Iris pigment epithelial cell (primary cell): ENCODE measurements at places on chromosomes 1 and 21.

DNA sequence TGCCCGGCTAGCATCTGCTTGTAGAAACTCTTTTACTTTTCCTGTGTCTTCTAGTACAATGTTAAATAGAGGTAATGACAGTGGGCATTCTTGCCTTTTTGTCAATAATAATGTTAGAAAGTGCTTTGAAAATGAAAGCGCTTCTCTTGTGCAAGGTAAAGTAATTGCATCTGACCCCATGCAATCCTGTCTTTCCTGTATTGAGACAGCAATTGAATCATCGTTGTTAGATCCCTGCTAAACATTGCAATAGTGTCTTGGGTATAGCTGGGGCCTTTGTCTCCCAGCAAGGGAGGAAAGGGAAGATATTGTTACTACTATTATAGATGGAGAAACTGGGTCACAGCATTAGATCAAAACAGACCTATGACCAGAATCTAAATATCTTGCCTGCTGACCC lies 80.9 kb downstream of the TLR5 start:
- DNase-seq = peak; percentile 20

GRCh38 chr1:248703674-248704073 lies 1.1 kb upstream of the OR14I1 start:
- DNase-seq = no peak

- DNase-seq = no peak
Measured at GRCh38 chr1:116558140-116558549, 12.7 kb downstream of the CD58 start.

DNA sequence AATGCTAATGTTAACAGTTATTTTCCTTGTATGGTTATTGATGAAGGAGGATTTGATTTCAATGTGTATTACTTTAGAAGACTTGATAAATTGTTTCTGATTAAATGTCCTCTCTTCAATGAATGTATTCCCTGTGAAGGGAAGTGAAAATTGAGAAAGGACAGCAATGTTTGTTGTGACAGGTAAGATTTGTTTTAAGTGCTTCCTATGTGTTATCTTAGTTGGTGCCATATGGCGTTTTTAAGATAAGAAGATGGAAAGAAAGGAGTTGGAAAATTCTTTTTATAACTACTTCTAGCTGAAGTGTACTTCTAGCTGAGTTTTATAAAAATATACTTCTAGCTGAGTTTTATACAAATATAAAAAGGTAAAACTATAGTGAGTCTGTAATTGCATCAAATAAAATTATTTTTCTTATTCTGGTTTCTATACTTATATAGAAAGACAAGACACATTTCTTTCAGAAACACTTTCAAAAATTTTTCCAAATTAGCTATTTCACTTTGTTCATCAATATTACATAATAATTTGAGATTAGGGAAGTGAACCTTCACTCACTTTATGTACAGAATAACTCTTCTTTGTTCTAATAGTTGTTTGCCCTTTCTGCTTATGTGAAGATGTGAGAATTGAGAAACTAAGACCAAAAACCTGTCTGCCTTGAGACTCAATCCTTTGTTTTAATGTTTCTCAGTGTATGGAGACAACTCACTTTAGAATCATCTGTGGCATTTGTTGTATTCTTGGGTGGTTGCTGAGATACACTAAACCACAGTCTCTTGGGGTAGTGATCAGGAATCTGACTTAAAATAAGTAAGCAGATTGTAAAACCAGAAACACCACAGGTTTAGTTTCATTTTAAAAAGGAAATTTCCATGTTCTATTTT lies 382.9 kb upstream of the B3GALT2 start:
- peak; percentile 94 for DNase-seq

DNA sequence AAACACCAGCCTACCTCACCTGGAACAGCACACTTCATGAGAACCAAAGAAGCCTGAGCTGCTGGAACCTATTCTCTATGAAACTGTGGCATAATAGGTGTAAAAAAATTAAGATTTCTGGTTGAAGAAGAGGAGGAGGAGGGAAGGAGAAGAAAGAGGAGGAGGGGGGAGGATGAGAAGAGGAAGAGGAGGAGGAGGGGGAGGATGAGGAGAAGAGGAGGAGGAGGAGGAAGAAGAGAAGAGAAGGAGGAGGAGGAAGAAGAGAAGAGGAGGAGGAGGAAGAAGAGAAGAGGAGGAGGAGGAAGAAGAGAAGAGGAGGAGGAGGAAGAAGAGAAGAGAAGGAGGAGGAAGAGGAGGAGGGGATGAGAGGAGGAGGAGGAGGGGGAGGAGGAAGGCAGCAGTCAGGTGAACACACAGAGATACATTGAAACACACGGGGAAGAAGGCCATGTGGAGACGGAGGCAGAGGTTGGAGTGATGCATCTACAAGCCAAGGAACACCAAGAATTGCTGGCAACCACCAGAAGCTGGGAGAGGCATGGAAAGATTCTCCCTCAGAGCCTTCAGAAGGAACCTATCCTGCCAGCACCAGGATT lies 8.2 kb downstream of the ACTA1 start:
- no peak for DNase-seq
